Adrenal gland (tissue), 19 donors: ENCODE measurements at places on chromosomes 16 and 17. TPM values are rescaled to one million over a fixed set of nuclear protein-coding genes. Genes with fewer than 3 reads are reported as not detected.

E4F1 gene
- 121 TPM for polyA plus RNA-seq

TP53TG3C gene
- polyA plus RNA-seq: not detected

PIMREG gene
- polyA plus RNA-seq: 0.72 TPM

CACNA1H gene
- 21.7 TPM for polyA plus RNA-seq

ADORA2B gene
- polyA plus RNA-seq: 0.32 TPM

SSTR5 gene
- 0.24 TPM for polyA plus RNA-seq

SOX8 gene
- polyA plus RNA-seq: 1.6 TPM

GPR139 gene
- polyA plus RNA-seq: not detected

NPIPA3 gene
- polyA plus RNA-seq: 0.73 TPM

HAP1 gene
- 0.91 TPM for polyA plus RNA-seq

NDUFAF8 gene
- polyA plus RNA-seq: 52.9 TPM

RAB11FIP4 gene
- 0.92 TPM for polyA plus RNA-seq

CCL15 gene
- not detected for polyA plus RNA-seq

CES2 gene
- 119 TPM for polyA plus RNA-seq

UMOD gene
- polyA plus RNA-seq: not detected

MYCBPAP gene
- 0.27 TPM for polyA plus RNA-seq

MT4 gene
- polyA plus RNA-seq: not detected

KRTAP1-1 gene
- polyA plus RNA-seq: not detected

PTX4 gene
- polyA plus RNA-seq: not detected

CYB5D1 gene
- 6.5 TPM for polyA plus RNA-seq

SYCE1L gene
- 3.5 TPM for polyA plus RNA-seq

NUP93 gene
- polyA plus RNA-seq: 65.1 TPM

SLC22A31 gene
- polyA plus RNA-seq: 2.9 TPM

RND2 gene
- polyA plus RNA-seq: 2.4 TPM

CACNG1 gene
- not detected for polyA plus RNA-seq

KRT27 gene
- 0.34 TPM for polyA plus RNA-seq

CRISPLD2 gene
- 42.1 TPM for polyA plus RNA-seq

CDH8 gene
- 0.03 TPM for polyA plus RNA-seq

FNDC8 gene
- not detected for polyA plus RNA-seq

CRYM gene
- not detected for polyA plus RNA-seq

TOM1L1 gene
- 34.8 TPM for polyA plus RNA-seq

TMEM106A gene
- polyA plus RNA-seq: 9.2 TPM

KRTAP17-1 gene
- polyA plus RNA-seq: not detected

TPSAB1 gene
- 4.8 TPM for polyA plus RNA-seq
